ENCODE measurements at places on chromosomes 2 and 18. TPM values are rescaled to one million over a fixed set of nuclear protein-coding genes. Genes with fewer than 3 reads are reported as not detected.

MAIP1 gene
- 24.8 TPM for total RNA-seq

CCDC138 gene
- 6.5 TPM for total RNA-seq

IGFBP2 gene
- 140 TPM for total RNA-seq

ADD2 gene
- 3.3 TPM for total RNA-seq

TM4SF20 gene
- not detected for total RNA-seq

ANKRD62 gene
- total RNA-seq = not detected

COL4A4 gene
- 8.4 TPM for total RNA-seq

FRZB gene
- total RNA-seq = 38.2 TPM

Measured in spleen (tissue), 13 donors.